Adrenal gland (tissue), 19 donors: ENCODE measurements at places on chromosomes 6 and 20. TPM values are rescaled to one million over a fixed set of nuclear protein-coding genes. Genes with fewer than 3 reads are reported as not detected.

DNA sequence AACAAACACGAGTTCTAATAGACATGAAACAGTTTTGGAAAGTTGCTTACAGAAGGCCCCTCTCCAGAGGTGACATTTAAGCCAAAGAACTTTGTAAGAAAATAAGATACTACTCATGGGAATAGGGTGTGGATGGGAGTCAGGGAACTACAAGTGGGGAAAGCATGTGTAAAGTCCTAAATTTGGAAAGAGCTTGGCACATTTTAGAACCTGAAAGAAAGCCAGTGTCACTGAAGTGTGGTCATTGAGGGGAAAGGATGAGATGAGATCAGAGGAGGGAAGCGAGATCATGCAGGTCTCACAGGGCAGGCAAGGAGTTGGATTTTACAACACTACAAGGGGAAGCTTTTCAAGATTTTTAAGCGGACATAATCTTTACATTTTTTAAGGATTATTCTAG is 38.0 kb downstream of the VGLL2 start:
- H3K4me1 ChIP-seq = no peaks in the 10 kb centered on the region
- no peak overlapping the region for H3K4me3 ChIP-seq
- no peaks in the 10 kb centered on the region for H3K36me3 ChIP-seq

GRCh38 chr6:52328729-52329128 is 33.2 kb upstream of the PAQR8 start:
- no peaks in the 10 kb centered on the region for H3K4me1 ChIP-seq
- no peaks in the 10 kb centered on the region for H3K27me3 ChIP-seq
- H3K4me3 ChIP-seq = no peak overlapping the region
- H3K36me3 ChIP-seq = no peaks in the 10 kb centered on the region
- no peak overlapping the region for H3K27ac ChIP-seq

DNA sequence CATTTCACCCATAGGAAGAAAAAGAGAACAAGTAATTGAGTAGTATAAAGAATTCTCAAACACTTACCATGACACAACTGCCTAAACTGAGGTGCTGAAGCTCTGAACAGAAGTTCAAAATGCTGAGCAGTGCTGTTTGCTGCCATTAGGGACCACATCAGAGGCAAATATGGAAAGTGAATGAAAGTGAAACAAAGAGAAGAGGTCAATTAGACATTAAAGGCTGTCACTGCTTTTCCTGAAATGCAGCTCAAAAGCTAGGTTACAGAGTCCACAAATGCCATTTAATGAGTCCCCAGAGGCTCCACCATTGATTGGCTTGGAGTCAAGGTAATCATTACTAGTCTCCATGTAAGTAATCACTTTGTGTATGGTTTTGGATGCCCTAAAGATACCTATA is 46.1 kb downstream of the POU3F2 start:
- DNase-seq = no peak
- no peak overlapping the region for H3K27ac ChIP-seq
- H3K27me3 ChIP-seq = no peaks in the 10 kb centered on the region
- no peaks in the 10 kb centered on the region for H3K4me1 ChIP-seq
- no peaks in the 10 kb centered on the region for H3K36me3 ChIP-seq
- H3K4me3 ChIP-seq = no peak overlapping the region

GRCh38 chr20:19942611-19943010 is 74.6 kb upstream of the NAA20 start:
- H3K27me3 ChIP-seq = no peaks in the 10 kb centered on the region
- no peak overlapping the region for H3K27ac ChIP-seq
- no peak for DNase-seq
- no peaks in the 10 kb centered on the region for H3K4me1 ChIP-seq
- no peaks in the 10 kb centered on the region for H3K36me3 ChIP-seq

DNA sequence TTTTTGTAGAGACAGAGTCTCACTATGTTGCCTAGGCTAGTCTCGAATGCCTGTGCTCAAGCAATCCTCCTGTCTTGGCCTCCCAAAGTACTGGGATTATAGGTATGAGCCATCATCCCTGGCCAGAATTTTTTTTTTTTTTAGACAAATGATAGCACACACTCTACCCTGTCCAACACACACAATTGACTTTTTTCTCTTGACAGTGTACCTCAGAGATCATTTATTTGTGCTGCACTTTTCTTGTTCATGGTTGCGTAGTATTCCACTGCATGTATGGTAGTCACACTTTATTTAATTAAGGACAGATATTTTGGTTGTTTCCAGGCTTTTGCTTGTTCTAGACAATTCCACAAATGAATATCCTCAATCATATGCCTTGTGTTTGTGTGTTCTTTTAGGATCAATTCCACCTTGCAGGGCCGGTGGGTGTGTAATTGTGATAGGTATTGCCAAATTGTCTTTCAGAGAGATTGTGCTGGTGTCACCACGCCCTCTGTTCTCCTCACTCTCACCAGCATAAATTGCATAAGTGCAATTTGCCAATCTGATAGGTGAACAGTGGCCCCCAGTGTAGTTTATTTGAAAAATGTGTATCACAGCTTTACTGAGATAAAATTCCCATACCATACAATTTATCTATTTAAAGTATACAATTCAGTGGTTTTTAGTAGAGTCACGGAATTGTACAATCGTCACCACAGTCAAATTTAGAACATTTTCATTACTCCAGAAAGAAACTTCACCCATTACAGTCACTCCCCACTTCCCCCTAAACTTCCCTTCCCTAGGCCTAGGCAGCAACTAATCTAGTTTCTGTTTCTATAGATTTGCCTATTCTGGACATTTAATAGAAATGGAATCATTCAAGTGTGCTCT is 20.1 kb downstream of the SRC start:
- H3K27ac ChIP-seq = no peak overlapping the region
- H3K36me3 ChIP-seq = no peaks in the 10 kb centered on the region
- peak; percentile 3 for DNase-seq

DNA sequence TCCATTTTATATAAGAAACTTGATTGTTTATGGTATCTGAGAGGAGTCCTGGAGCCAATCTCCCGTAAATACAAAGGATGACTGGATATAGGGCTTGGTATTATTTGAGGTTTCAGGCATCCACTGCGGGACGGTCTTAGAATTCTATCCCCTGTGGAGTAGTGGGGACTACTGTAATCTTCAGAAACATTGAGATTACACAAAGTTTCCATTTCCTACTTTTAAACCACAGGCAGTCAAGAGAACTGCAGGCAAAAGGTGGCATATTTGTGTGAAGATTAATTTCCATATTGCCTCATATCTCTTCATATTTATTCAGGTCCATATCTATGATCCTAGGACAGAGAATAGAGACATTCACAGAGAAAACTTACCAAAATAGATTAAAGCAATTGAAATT is 586.2 kb downstream of the PHF3 start:
- no peaks in the 10 kb centered on the region for H3K4me1 ChIP-seq
- no peaks in the 10 kb centered on the region for H3K36me3 ChIP-seq
- no peak overlapping the region for H3K4me3 ChIP-seq
- no peak overlapping the region for H3K27ac ChIP-seq
- no peaks in the 10 kb centered on the region for H3K27me3 ChIP-seq

DNA sequence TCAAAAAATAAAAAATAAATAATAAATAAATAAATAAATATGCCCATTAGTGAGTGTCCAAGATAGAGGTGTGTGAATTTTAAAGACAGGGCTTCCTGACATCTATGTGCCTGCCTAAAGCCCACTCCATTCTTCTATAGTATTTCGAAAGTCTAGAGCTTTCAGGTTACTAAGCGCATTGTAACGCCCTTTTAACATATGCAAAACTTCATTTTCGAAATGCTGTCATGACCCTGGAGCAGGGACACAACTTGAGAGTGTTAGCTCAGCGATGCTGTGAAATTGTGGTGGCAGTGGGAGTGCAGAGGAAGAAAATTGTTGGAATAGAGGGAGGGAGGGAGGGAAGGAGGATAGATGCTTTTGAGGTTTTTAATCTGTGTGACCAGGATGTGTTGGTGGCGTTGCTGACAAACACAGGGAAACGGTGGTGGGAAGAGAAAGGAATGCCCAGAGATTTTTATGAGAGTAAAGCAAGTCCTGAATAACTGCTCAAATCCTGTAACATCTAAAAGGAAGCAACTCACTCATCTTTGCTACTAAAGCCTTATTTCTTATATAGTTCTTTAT is 169.3 kb downstream of the ARID1B start:
- peaks cover 42% of the 10 kb centered on the region for H3K4me1 ChIP-seq
- no peak overlapping the region for H3K27ac ChIP-seq
- H3K27me3 ChIP-seq = no peaks in the 10 kb centered on the region
- H3K36me3 ChIP-seq = no peaks in the 10 kb centered on the region

- no peaks in the 10 kb centered on the region for H3K4me1 ChIP-seq
- H3K4me3 ChIP-seq = no peak overlapping the region
- H3K27me3 ChIP-seq = no peaks in the 10 kb centered on the region
- no peak for DNase-seq
- H3K27ac ChIP-seq = no peak overlapping the region
- H3K36me3 ChIP-seq = no peaks in the 10 kb centered on the region
These were observed 245.9 kb upstream of the HS3ST5 start for GRCh38 chr6:114588726-114589125.

DNA sequence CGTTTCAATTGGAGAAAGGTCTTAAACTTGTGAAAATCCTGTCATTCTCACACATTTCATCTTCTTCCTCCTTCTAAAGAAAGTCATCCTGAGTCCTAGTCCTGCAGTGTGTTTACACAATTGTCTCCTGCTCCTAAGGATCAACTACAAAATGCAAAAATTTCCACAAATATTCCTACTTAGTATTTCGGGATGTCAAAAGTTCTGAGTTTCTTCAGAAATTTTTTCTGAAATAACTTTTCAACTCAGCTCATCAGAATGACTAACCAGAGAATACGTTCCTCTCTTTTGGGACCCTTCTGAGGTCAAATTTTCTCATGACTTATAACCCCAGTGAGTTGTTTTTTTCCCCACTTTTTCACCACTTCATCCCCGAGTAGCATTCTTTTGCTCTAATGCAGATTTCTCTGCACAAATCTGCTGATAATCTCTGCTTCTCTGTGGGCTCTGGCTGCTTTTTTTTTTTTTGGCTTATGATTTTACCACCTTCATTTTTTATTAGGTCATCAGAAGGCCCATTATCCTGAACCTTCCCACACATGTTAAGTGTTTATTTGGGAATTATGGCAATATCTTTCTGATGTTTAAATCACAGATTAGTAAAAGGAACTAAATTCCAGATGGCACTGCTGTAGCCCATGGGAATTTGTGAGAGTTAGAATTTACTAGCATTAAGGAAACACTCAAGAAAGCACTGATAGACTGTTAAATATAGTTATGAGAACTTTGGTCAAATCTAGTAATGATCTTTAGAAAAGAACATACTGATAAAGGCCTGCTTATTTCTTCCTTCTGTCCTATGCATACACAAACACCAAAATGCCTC is 41.4 kb downstream of the MAP3K5 start:
- no peaks in the 10 kb centered on the region for H3K36me3 ChIP-seq
- DNase-seq = no peak
- peak overlapping the region; percentile 32 for H3K27ac ChIP-seq
- H3K4me3 ChIP-seq = no peak overlapping the region
- H3K27me3 ChIP-seq = no peaks in the 10 kb centered on the region

GRCh38 chr6:20533746-20534294 is 437 bp upstream of the CDKAL1 start:
- H3K4me3 ChIP-seq = no peak overlapping the region
- peaks cover 11% of the 10 kb centered on the region for H3K4me1 ChIP-seq
- H3K27ac ChIP-seq = no peak overlapping the region
- no peak for DNase-seq
- no peaks in the 10 kb centered on the region for H3K27me3 ChIP-seq

DNA sequence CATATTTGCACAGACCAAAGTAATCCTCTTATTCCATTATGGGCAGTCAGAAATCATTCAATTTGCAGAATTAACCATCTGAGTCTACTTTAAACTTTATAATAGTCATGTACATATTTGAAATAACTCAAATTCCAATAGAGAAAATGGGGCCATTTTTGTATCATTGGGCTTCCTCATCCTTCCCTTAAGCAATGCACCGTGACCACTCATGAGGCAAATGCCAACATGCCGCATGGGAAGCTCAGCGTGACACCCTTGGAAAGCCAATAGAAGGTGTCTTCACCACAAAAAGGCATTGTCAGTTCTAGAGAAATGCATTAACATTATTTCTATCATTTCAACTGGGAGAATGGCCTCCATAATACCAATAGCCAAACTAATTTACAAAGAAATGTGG is 38.5 kb downstream of the SIM1 start:
- no peaks in the 10 kb centered on the region for H3K4me1 ChIP-seq
- peaks cover 8% of the 10 kb centered on the region for H3K27me3 ChIP-seq
- H3K36me3 ChIP-seq = no peaks in the 10 kb centered on the region
- H3K27ac ChIP-seq = no peak overlapping the region
- DNase-seq = no peak
- no peak overlapping the region for H3K4me3 ChIP-seq

GRCh38 chr20:33373735-33374605 is 27.3 kb downstream of the CDK5RAP1 start:
- H3K4me3 ChIP-seq = no peak overlapping the region
- no peak overlapping the region for H3K27ac ChIP-seq
- H3K4me1 ChIP-seq = no peaks in the 10 kb centered on the region
- H3K27me3 ChIP-seq = no peaks in the 10 kb centered on the region
- no peak for DNase-seq

GRCh38 chr6:69466979-69467570 is 329.7 kb downstream of the LMBRD1 start:
- no peaks in the 10 kb centered on the region for H3K4me1 ChIP-seq
- no peaks in the 10 kb centered on the region for H3K27me3 ChIP-seq
- H3K36me3 ChIP-seq = no peaks in the 10 kb centered on the region
- H3K27ac ChIP-seq = no peak overlapping the region

DNA sequence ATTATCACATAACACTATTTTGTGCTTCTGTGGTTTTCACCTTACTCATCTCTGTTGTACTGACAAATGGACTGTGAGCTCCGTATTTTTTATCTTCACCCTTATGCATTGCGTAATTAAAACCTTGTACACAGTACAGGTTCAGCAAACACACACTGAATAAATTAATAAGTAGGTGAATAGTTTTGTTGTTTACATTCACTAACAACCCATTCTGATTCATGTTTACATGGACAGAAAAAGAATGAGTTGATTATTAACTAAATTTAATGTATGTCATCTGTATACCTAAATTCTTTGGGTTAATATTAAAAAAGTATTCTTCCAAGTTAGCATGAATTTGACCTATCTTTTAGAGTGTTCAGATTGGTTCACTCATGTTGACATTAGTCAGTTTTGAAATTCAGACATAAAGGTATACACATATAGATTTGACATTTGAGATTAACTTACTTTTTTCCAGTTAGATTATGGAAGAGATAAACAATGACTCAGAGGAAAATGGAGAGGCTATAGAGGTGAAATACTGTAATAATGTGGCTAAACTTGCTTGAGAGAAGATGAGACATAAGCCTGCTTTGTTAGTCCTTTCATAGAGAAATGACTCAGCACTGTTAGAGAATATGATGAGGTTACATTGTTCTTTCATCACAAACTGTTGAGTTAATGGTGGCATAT is 541.7 kb upstream of the FLRT3 start:
- H3K4me3 ChIP-seq = no peak overlapping the region
- no peak for DNase-seq
- H3K36me3 ChIP-seq = no peaks in the 10 kb centered on the region
- peaks cover 3% of the 10 kb centered on the region for H3K27me3 ChIP-seq
- no peaks in the 10 kb centered on the region for H3K4me1 ChIP-seq

GRCh38 chr20:47336129-47336754 is 20.3 kb downstream of the ZMYND8 start:
- no peak overlapping the region for H3K4me3 ChIP-seq
- H3K36me3 ChIP-seq = no peaks in the 10 kb centered on the region
- no peaks in the 10 kb centered on the region for H3K27me3 ChIP-seq
- peak overlapping the region; percentile 92 for H3K27ac ChIP-seq

HSPA1A gene
- 261 TPM for total RNA-seq

SLC22A7 gene
- total RNA-seq = not detected

CPXM1 gene
- 11.9 TPM for total RNA-seq

TFAP2C gene
- 0.86 TPM for total RNA-seq

RALGAPA2 gene
- total RNA-seq = 27.9 TPM

CEP250 gene
- total RNA-seq = 14.1 TPM

GPX5 gene
- not detected for total RNA-seq

ELMO2 gene
- total RNA-seq = 69.0 TPM

CCM2L gene
- total RNA-seq = 8.7 TPM
